CD4-positive, alpha-beta T cell (primary cell): ENCODE measurements at places on chromosomes 2 and 18.

GRCh38 chr18:79680100-79680879 is 687 bp downstream of the CTDP1 start:
- peak; percentile 45 for DNase-seq

DNA sequence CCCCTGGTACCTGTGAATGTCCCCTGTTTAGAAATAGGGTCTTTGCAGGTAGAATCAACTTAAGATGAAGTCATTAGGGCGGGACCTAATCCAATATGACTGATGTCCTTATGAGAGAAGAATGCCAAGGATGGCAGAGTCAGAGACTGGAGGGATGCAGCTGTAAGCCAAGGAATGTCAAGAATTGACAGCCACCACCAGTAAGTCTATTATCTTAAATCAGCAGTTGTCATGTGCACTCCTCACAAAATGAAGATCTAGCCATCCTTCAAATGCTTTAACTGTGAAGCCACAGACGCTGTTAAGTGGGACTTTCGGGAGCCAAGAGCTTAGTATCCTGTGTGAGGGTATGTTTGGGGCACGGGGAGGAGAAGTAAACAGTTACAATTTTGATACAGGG is 83.2 kb downstream of the ITGA4 start:
- no peak for DNase-seq

DNA sequence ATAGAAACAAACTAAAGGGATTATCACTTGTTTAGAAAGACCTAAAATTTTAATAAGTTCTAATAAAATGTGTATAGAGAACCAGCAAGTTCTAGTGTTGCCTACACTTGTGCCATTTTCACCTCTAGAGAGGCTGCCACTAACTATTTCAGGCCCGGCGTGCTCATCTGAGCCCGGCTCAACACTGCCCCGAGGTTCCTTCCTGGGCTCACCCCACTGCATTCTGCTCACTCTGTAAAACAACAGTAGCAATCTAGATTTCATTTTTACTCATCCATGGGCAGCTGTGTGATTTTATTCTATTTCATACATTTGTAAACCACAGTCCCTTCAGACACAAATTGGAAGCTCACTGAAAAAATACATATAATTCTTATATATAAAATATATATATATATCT is 253.2 kb downstream of the L3MBTL4 start:
- DNase-seq = no peak

DNA sequence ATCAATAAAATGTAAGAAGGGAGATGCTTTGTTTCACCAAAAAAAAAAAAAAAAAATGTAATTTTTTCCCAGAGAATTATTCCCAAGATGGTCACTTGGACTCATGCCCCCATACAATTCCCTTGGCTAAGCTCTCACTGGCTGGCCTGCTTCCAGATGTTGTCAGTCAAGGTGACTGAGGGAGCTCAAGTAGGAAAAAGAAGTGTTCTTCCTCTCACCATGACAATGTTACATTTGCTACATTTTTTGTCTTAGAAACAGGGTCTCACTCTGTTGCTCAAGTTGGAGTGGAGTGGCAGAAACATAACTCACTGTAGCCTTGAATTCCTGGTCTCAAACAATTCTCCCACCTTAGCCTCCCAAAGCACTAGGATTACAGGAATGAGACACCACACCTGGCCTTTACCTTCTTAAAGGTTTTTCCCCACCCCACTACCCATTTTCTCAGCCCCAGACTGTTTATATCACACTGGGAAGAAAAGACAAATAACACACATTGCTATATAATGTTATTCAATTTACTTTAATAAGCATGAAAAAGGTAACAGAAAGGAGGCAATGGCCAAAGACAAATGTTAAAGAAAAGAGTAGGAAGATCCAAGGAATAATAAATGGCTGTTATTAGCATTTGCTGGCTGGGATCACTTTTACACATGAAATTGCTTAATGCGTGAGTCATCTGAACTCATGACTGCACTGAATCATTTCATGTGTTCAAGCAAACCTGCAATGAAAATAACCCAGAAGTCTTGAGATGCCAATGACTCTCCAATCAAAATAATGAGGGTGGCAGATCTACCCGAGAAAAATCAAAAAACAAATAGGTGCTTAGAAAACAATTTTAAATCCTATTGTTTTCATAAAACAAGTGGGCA is 45.2 kb downstream of the ACVR1 start:
- DNase-seq = no peak

DNA sequence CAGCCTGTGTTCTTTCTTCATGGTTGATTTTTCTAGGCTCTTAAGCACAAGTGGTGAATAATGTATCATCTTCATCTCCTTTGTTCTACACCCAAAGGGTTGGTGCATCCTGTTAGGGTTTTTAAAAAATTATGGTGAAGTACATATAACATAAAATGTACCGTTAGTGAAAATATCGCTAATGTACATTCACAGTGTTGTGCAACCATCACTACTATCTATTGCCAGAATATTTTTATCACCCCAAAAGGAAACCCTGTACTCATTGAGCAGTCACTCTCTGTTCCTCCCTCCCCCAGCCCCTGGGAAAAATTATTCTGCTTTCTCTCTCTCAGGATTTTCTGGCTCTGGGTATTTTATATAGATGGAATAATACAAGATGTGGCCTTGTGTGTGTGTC is 98.5 kb downstream of the PRKCE start:
- DNase-seq = no peak

GRCh38 chr2:31945572-31945935 is 65.3 kb downstream of the MEMO1 start:
- no peak for DNase-seq

DNA sequence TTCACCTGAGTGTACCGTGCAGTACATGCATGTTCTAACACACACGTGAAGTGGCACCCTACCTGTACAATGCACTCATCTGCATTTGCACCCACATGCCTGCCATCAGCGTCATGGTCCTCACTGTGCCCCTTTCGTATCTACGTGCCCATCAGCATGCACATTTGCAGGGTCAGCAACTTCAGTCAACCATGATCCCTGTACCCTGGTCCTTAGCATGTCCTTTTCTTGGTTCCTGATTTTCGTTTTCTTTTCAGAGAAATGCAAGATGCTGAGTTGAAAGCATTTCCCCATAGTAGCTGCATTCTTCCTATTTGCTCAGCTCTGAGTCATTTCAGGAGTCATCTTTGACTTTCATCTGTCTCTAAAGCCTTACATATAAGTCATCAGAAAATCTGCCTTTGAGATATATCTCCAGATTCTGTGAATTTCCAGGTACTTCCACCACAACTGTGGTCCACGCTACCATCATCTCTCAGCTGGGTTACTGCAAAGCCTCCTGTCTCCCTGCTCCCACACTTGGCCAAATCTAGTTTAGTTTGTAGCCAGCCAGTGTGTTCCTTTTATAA is 14.7 kb upstream of the PUM2 start:
- no peak for DNase-seq

DNA sequence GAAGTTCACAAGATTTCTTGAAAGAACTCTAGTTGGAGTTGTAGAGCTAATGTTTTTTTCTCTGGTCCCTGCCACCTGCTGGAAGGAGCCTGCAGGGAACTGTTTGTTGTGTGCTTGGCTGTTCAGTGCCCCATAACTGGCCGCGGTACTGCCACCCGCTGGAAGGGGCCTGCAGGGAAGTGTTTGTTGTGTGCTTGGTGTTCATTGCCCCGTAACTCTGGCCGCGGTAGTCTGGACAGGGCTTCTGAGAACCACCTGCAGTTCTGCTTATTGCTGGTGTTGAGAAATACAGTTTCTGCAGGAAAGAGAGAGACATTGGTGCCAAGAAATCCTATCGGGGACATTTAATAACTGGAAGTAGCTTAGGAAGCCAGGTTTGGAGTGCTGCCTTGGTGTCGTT is 58.1 kb downstream of the AGAP1 start:
- DNase-seq = no peak

DNA sequence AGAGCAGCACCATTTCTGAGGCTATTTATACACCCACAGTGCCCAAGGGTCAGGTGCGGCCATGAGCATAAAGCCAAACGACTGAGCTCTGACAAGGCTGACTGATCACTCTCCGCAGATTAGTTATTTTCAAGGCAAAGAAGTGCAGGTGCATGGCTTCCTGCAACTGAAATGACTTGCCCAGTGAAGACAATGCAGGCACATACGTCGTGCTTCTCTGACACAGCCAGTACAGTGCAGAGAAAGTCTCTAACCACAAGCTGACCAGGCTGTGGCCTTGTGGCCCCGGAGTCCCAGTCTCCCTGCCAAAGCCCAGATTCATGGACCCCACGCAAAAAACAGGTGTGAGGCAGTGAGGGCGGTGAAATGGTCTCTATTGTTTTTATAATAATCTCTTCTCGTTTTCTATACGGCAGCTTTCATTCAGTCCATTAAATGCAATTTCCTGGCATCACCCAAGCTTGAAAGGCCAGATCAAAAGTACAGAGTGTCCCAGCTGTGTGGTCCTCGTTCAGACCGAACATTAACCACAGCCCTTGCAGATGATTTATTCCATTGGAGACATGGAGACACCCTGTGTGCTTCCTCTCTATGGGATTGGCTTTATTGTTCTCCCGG is 447.0 kb upstream of the ID2 start:
- DNase-seq = no peak

GRCh38 chr18:25669741-25670140 is 317.8 kb upstream of the ZNF521 start:
- no peak for DNase-seq

DNA sequence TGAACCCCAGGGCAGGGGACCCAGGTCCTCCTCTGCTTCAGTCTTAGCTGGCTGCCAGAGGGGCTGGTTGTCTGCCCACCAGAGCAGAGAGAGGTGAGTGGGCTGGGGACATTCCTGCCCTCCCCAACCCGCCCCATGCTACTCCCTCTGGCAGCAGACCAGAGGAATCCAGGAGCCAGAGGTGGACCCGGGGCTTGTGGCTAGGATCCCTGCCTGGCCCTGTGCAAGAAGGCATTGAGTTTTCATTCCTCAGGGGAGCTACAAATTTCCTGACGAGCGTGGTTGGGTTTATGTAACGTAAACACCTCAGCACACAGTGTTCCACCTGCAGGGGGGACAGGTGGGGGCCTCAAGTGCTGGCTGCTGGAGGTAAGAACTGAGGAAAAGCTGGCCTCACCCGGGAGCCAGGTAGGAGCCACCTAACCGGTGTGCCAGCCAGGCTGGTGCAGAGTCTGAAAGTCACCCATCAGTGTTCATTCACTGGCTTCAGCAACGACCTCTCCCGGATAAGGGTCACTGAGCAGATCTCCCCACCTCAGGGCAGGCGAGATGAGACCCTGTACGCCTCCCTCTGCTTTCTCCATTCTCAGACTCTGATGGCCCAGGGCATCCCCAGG is 246.8 kb downstream of the DYSF start:
- no peak for DNase-seq

DNA sequence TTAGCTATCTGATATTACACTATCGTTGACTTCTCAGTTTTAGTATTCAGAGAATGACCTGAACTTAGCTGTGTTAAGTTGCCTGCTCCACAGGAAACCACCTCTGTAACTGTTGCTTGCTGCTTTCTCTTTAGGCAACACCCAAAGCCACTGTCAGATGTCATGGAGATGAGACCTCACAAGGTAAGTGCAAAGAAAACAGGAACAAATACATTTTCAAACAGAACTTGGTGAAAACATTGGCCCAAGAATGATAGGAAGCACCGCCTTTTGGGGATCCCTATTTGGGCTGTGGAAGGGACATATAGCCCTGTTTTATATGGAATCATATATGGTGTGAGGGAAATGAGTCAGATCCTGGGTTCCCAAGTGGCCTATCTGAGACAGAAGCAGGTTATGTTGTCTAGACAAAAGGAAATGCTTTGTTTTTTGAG is 143.4 kb downstream of the UBE2E3 start:
- DNase-seq = no peak

DNA sequence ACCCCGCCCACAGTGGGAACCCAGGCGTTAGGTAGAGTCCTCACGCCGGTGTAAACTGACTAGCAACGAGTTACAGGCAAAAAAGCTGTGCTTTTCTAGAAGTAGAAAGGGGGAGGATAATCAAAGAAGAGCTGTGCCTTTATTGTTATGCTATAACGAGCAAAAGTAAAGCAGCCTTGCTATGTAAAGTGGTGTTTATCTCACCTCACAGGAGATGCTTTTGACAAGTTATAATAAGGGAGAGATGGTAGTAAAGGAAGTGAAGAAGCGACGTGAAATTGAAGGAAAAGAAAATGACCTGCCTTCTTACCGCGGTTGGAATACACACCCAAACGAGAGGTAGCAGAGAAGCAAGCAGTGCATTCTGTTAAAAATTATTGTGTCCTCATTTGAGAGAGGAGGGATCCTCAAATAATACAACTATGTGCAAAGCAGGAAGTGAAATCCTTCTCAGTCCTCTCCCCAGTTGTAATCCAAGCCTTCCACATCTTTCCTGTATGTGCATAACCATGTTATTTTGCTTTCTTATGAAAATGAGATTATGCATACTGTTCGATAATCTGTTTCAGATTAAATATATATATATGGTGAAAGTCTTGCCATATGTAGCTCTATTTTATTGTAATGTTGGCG is 962 bp downstream of the TANK start:
- no peak for DNase-seq

- DNase-seq = no peak
Measured at GRCh38 chr2:164737612-164738081, 104.0 kb downstream of the COBLL1 start.

DNA sequence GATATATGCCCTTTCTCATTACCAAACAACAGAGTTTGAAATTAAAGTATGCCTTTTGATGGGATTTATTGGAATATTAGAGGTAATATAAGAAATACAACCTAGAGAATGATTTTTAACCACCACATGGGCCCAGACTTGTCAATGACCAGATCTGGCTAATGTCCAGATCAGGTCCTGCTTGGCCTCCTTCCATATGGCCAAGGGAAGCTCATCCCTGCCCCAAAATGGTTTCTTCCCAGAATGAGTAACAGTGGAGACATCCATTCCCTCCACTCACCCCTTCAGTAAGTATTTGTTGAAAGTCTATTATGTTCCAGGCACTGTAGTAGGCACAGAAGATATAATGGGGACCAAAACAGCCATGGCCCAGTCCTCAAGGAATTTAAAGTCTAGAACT is 54.9 kb downstream of the ANTXR1 start:
- no peak for DNase-seq

- DNase-seq = no peak
Measured at GRCh38 chr2:79112269-79112668, 8.0 kb upstream of the REG1A start.

- no peak for DNase-seq
Measured at GRCh38 chr2:72833084-72833714, 7.4 kb upstream of the EXOC6B start.

DNA sequence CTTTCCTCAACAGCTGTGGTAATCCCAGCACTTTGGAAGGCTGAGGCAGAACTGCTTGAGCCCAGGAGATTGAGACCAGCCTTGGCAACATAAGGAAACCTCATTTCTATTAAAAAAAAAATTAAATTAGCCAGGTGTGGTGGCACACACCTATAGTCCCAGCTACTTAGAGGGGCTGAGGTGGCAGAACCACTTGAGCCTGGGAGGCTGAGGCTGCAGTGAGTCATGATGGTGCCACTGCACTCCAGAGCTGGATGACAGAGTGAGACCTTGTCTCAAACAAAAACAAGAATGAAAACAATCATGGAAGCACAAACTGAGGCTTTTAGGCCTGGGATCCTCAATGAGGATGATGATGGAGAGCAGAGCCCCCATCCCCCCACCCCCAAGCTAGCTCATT is 19.8 kb downstream of the GAREM1 start:
- no peak for DNase-seq
